ENCODE measurements at places on chromosomes 1 and 21.

GRCh38 chr1:66231217-66231616, 302.7 kb upstream of the SGIP1 start:
- DNase-seq, result no peak

- DNase-seq, result no peak
These were observed 93.3 kb downstream of the TBX15 start for GRCh38 chr1:118894836-118895235.

- DNase-seq, result no peak
These were observed 1015.4 kb downstream of the AMY1C start for GRCh38 chr1:104765085-104765484.

- DNase-seq, result no peak
These were observed 103.1 kb downstream of the TOMM20 start for GRCh38 chr1:235025422-235025984.

DNA sequence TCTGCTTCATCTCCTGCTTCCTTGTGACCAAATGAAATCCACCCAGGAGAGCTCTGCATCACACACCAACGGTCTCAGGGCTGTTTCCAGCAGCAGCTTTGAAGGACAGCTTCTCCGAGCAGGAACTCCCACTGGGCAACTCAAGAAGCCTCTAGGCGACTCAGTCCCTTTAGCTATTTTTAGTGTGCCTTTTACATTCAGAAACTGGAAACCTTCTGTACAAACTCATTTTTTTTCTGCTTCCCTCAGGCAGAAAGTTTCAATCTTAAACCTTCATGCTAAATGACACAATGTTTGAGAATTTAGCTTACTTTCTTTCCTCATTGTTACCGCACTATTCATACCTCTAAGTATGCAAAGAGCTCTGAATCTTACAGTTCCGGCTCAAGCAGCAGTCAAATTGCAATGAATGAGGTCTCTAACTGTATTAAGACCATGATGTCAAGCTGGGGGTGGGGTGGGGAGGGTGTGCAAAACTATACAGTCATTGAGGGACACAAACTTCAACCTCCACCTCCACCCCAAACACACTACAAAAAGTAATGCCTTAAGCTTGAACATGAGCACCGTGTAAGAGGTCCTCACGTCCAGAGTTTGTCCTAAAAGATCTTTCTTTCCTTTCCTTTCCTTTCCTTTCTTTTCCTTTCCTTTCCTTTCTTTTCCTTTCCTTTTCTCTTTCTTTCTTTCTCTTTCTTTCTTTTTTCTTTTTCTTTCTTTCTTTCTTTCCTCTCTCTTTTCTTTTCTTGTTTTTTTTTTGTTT, 16.4 kb upstream of the TARBP1 start:
- DNase-seq, result no peak

- no peak for DNase-seq
These were observed 12.1 kb upstream of the TSPEAR start for GRCh38 chr21:44723177-44724131.

DNA sequence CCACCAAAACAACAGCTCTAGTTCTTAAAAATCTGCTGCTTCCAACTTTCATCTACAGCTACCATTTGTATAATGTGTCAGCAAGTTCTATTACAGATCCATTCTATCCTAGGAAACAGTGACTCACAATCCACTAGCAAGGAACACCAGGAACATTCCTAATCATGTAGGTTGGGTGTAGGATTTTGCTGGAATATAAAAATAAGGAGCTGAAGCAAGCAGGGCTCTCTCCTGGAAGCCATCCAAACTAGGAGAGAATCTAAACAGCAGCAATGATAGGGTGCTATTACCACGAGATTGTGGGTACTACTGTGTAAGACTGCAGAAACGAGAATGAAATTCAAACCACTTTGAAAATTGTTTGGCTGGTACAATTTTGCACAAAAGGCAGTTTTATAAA, 135.0 kb downstream of the PTPN14 start:
- DNase-seq, result no peak

GRCh38 chr21:16633831-16634459, 878.9 kb upstream of the CXADR start:
- DNase-seq, result no peak

GRCh38 chr1:205782627-205783432, 7.5 kb upstream of the RAB29 start:
- DNase-seq, result no peak

- no peak for DNase-seq
These were observed 53.5 kb upstream of the FOXD3 start for GRCh38 chr1:63268876-63269275.

DNA sequence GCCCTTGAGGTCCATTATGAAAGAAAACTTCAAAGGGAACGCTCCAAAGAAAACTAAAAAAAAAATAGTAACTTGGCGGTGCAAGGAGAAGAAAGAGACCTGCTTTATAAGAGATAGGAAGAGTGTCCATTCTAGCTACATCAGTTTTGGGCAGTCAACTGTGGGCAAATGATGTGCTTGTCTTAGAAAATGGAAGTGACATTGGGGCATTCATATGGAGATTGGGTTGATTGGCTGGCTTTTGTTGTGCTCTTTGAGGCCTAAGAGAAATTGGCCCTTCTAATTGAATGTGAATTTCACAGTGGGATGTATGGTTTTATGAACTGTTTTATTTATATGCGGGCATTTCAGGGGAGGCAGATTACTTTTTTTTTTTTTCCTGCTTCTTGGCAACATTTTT, 13.2 kb downstream of the PPP1R12B start:
- no peak for DNase-seq

- DNase-seq, result no peak
These were observed 79.7 kb upstream of the MARK1 start for GRCh38 chr1:220448217-220448616.

DNA sequence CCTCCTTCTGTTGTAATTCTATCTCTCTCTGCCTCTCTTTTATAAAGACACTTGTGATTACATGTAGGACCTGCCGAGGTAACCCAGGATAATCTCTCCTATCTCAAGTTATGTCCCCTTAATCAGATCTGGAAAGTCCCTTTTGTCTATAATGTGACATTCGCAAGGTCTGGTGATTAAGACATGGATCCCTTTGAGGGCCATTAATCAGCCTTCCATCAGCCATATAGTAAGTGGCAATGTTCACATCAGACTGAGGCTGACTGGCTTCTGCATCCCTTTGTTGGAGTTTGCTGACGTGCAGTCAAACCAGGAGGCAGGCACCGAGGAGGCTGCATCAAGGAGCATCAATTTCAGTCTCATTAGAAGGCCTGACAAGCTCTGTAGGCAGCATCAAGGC, 209.6 kb downstream of the BACH1 start:
- no peak for DNase-seq

DNA sequence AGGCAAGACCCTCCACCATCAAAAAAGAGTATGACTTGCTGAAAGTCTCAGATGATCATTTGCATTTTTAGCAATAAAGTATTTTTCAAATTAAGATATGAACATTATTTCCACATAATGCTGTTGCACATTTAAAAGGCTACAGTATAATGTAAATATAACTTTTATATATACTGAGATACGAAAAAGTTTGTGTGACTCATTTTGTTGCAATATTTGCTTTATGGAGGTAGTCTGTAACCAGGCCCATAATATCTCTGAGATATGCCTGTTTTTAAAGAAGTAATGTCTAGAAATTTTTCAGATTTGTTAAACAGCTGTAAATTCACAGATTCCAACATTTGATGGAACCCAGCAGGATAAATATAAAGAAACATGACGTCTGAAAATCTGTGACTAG, 86.7 kb downstream of the MAN1A2 start:
- DNase-seq, result no peak

DNA sequence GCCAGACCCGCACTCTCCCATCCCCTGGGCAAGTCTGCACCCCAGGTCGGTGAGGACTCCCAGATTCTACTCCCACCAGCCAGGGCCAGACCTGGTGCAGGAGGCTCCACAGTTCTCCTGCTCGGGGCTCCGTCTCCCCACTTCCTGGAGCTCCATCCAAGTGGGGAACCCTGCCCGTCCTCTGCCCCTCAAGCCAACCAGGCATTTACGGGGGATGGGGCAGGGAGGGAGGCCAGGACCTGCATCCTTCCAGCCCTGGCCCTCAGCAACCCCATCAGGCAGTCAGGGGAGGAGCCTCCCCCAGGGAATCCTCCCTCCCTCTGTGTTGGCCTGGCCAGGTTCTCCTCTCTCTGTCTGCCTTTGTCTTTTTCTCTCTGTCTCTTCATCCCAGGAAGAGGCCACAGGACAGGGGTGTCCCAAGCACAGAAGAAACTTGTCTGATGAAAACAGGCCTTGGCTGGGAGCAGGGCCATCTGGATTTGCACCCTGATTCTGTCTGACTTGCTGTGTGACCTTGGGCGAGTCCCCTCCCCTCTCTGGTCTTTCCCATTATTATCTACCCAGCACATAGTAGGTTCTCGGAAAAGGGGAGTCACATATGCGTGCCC, 18.5 kb upstream of the EPHA2 start:
- DNase-seq, result no peak
